ENCODE measurements at places on chromosomes 6 and 20. TPM values are rescaled to one million over a fixed set of nuclear protein-coding genes. Genes with fewer than 3 reads are reported as not detected.
A peak's percentile ranks its signal among the peaks of the same experiment; 100 is the strongest.

Gene GRM1
- total RNA-seq, result not detected

Gene UBE2V1
- total RNA-seq, result 167 TPM

Gene GABRR2
- 0.50 TPM for total RNA-seq

Gene TNF
- 165 TPM for total RNA-seq

Gene TSHZ2
- total RNA-seq, result 36.0 TPM

GRCh38 chr20:9508696-9509178 lies 5.7 kb upstream of the LAMP5 start:
- no peak for DNase-seq

DNA sequence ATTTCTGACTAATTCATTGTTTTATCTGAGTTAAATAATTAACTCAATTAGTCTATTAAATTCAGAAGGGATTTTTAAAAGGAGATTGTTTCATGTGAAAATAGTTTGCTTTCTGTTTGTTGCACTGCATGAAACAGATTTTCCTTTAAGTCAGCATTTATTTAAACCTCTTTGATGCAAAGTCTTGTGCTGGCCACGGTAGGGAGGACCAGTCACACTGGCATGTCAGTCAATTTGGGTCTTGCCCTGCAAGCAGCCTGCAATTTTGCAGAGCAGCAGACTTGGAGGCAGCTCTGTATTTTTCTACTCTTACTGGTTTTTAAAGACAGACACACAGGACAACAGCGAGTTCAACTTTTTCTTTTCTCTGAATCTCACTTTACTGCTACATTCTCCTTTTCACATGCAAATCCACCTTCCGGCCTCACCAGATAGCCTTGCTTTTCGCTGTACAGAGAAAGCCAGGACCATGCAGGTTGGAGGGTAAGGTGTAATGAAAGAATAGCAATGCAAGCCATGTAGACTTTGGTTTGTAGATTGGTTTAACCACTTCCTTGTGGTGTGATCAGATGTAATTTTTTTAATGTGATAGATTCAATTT lies 689.9 kb upstream of the AGPAT4 start:
- DNase-seq, result no peak

DNA sequence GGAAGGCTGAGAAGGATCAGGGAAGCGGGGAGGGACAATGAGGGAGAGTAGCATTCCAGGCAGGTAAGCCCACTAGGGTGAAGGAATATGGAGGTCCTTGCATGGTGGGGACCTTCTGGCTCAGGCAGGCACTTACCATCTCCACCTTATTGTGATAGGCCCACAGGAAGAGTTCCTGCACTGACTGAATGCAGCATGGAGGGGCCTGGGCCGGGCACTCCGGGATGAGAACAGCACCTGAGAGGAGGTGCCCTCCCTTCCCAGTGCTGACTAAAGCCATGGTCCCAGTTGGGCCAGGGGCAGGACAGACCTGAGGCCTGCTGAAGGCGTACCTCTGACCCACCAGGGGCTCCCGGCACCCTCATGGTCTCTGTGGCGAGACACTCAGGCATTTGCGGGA lies 392.7 kb downstream of the CDC5L start:
- no peak for DNase-seq

DNA sequence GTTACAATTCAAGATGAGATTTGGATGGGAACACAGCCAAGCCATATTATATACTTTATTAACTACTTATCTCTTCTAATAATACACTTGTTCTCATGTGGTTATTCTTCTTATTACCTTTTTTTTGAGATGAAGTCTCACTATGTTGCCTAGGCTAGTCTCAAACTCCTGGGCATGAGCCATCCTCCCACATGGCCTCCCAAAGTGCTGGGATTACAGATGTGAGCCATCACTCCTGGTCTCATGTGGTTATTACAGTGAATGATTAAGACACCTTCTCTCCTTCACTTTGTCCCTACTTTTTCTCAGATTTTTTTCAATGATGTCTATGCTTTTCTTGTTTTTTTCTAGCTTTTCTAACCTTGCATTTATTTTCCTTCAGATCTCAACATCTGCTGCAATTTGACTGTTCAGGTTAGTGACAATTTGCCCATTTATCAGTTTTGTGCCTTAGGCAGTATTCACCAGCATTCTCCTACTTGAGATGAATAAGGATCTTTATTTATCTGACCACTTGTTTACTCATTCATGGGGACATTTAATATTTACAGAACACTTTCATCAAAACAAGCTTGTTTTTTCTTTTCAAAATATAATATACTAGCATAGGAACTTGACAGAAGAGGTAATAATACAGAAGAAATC lies 105.7 kb downstream of the SLC16A10 start:
- no peak for DNase-seq

DNA sequence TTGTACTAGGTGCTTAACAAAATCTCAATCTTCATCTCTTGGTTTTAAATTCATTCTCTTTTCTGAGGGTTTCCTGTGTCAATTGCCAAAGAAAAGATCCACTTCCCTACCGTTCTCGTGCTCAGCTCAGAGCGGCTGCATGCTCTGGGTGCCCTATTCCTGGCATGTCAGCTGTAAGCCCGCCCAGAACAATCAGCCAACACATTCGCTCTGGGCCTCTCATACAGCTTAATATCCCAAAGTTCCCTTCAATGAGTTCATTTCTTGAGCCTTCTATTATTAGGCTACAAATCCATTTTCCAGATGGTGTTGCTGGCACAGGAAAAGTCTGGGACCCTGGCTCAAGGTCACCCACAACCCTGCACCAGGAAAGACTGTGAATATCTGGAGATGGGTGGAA lies 24.3 kb upstream of the LRFN2 start:
- no peak for DNase-seq

DNA sequence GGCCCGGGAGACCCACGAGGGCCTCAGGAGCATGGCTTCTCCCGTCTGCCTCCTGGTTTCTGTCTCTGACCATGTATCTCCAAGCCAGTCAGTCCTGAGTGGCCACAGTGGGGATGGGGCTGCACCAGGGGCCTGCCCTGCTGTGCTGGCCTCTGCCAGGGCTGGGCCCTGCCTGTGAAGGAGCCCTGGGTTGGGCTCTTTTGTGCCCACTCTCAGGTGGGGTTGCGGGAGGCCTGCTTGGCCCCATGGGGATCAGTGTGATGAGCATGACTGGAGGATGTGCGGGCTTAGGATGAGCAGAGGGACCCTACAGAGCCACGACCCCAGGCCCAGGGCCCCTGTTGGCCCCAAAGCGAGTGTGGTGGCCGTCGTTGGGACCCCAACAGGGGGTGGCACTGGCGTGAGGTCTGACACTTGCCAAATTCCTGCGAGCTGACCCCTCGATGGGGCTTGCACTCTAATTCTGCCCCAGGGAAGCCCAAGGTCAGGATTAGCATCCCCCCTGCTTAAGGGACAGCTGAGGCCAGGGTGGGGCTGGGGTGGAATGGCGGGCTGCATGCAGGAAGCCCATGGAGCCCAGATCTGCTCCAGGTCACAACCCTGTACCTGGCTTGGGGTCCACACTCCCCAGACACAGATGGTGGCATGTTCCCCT lies 90.0 kb upstream of the BHLHE23 start:
- no peak for DNase-seq

DNA sequence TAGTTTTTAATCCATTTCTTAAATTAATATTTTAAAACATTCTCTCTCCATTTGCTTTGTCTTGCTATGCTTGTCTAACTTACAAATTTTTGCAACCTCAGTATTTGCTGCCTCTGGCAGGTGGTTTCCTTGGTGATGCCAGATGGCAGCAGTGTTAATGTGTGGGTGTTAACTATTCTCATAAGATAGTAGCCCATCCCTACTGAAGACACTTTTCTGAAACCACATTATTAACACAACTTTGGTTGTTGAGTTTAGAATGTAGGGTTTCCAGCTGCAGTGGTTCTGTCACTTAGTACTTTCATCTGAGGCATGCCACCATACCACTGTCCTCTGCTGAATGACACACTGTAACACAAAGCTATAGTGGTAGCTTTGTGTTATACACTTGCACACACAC lies 75.1 kb downstream of the MYO6 start:
- DNase-seq, result no peak

DNA sequence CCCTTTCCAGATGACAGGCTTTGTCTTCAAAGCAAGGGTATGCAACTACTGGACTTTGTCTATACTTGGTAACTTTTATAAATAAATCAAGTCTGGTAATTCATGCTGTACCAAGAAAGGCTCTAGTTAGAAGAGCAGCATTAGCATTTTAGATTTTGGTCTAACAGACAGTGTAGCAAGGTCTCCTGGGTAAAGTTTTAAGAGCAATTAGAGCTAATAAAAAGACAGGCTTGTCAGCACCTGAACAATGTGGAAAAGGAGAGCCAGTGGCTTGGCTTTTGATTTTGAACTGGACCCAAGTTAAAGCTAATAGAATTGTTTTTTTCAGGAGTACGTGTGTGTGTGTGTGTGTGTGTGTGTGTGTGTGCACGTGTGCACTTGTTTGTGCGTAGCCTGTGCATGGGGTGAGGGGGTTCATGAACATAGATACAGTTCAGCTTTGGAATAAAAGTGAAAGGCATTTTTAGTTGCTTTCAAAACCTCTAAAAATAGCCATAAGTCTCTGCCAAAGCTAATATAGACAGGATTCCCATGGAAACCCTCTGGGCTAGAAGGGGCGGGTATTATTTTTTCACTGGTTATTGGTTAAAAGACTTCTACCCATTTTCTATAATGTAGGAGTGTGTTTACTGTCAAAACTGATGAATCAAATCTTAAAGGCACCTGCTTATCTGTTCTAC lies 138.4 kb downstream of the KCNQ5 start:
- DNase-seq, result no peak

GRCh38 chr6:127855542-127856159 lies 45.2 kb downstream of the THEMIS start:
- peak; percentile 54 for DNase-seq

DNA sequence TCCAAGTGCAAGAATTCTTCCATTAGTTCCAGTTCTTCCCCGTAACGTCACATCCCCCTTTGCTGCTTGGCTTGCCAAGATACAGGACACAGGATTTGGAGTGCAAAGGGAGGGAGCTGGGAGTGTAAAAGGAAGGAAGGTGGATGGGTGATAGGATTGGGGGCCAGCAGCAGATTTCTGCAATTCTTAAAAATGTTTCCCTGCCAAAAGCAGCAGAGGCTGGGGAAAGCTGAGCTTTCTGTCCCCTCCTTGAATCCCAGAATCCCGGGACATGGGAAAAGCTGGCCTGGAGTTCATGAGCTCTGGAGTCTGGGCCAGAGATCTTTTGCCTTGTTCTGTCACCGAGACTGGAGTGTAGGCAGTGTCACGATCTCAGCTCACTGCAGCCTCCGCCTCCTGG lies 60.0 kb upstream of the EPB41L1 start:
- DNase-seq, result no peak

GRCh38 chr20:2538931-2539720 lies 2.8 kb downstream of the TMC2 start:
- DNase-seq, result no peak

DNA sequence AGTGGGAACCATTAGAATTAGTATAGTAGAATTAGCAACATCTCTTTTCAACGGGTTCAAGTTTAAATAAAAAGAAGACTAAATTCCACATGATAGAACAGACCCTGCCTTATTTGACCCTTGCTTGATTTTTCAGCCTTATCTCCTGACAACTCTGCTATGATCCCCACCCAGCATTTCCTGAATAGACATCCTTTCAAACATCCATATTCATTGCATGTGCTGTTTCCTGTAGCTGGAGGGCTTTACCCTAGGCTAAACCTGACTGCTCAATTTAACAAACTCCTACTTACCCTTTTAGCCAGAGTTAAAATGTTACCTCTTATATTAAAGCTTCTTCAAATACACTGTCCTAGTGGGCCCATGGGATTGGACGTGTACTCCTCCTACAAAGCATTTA lies 594.8 kb upstream of the ARID1B start:
- DNase-seq, result no peak

DNA sequence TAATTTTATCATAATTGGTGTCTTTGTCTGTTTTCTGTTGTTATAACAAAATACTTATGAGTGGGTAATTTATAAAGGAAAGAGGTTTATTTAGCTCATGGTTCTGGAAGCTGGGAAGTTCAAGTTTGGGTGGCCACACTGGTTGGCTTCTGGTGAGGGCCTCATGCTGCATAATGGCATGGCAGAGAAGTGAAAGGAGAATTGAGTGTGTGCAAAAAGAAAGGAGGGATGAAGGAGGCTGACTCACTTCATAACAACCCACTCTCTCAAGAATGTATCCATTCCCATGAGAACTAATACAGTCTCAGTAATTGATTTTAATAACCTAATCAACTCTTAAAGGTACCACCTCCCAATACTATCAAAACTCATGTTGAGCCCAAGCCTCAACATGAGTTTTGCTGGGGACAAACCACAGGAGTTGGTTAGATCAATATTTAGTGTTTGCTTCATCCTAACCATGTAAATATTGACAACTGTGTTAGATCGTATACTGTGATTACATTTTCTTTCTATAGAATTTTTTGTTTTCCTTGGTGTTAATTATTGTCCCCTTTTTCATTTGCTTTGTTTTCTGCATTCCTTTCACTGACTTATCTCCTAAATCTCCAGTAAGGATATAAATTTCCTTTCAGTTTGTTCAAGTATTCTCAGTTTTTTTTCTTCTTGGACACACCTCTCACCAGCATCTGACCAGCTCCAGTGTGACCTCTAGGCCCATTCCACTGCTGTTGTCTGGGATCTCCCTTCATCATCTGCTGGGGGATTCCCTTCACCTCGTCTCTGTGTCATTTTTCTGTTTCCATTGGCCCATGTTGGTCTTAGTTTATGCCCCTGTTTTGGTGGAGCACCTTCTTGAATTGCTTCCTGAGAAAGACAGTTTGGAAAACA lies 54.8 kb upstream of the SCGN start:
- DNase-seq, result no peak

- DNase-seq, result no peak
Observed at GRCh38 chr20:404088-404487, 4.0 kb upstream of the RBCK1 start.

DNA sequence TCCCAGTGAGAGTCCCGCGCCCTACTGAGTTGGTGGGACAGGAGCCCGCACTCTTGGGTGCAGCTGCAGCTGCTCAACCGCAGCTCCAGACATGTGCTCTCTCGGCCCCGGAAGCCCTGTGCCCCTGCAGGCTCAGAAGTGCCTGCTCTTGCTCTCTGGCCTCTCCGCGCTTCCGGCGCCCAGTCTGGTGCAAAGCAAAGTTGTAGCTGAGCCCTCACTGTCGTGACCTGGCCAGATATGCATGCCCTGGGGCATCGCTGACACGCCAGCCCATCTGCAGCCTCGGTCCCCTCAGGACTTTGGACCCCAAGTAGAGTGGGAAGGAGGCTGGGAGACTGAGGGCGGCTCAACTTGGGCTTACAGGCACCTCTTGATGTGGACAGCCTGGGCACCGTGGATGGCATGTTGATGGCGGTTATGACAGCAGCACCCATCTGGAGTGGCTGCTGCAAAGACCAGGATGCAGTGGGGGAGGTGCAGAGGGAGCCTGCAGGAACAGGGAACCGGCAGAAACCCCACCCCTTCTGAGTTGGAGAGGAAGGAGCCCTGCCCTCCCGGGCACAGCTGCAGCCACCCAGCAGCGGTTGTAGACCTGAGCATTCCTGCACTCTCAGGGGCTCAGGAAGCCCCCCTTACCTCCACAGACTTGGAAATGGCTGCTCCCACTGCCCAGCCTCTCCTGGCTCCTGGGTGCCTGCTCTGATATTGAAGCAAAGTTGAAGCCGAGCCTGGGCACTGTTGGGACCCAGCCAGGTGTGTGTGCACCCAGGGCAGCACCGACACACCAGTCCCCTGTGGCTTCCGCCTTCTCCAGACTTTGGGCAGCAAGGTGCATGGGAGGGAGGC lies 462.6 kb downstream of the TBC1D32 start:
- no peak for DNase-seq
